NCI-H1436 (cell line): ENCODE measurements at places on chromosomes 4 and X.

- DNase-seq = no peak
Observed at GRCh38 chr4:93749292-93749761, 79.2 kb upstream of the ATOH1 start.

GRCh38 chrX:19602866-19603622, 87.7 kb upstream of the MAP3K15 start:
- no peak for DNase-seq

DNA sequence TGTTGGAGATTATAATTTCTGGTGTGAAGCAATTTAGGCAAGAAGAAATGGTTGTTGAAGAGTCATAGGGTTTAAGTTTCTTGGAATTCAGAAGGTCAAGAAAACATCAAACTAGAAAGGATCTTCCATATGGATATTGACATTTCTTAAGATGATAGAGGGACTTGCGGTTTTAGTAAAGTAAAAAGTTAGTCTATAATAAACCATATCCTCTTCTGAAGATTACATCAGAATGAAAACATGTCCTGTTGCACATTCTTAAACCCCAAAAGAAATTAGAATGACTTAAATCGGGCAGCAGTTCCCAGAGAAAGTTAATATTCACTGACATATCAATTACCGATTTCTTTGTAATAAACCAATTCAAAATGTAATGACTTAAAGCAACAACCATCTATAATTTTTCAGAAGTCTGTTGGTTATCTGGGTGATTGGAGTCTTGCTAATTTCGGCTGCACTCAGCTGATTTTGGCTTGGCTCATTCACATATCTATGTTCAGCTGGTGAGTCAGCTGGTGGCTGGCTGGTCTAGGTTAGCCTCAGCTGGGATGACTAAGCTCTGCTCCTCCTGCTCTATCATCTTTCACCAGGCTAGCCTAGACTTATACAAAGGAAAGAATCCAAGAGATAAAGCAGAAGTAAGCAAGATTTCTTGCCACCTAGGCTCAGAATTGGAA, 24.4 kb upstream of the DYNLT3 start:
- no peak for DNase-seq

GRCh38 chr4:172983014-172983413, 185.6 kb upstream of the GALNT7 start:
- DNase-seq = no peak

GRCh38 chr4:147638942-147639341, 21.7 kb downstream of the TMEM184C start:
- DNase-seq = no peak

GRCh38 chr4:91114386-91114785, 987.2 kb downstream of the CCSER1 start:
- no peak for DNase-seq

DNA sequence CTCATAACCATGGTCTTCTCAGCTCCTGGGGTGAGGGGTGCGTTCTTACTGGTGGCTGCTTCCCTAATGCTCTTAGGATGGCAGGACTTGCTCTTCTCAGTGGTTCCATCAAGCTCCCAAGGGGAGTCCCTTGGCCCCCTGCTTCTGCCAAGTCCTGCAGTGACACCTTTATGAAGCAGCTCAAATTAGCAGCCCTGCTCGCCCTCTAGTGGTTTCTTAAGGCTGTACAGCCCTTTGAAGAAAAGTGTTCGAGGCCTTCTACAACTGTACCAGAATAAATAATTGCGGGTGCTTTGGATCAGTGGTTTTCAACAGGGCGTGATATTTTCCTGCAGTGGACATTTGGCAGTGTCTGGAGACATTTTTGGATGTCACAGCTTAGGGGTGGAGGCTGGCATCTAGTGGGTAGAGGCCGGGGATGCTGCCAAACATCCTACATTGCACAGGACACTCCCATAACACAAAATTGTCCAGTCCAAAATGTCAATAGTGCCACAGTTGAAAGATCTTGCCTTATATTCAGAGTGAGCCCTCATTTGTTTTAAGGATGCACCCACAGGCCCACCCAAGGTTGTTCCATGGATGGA, 204.7 kb upstream of the S100G start:
- DNase-seq = no peak

DNA sequence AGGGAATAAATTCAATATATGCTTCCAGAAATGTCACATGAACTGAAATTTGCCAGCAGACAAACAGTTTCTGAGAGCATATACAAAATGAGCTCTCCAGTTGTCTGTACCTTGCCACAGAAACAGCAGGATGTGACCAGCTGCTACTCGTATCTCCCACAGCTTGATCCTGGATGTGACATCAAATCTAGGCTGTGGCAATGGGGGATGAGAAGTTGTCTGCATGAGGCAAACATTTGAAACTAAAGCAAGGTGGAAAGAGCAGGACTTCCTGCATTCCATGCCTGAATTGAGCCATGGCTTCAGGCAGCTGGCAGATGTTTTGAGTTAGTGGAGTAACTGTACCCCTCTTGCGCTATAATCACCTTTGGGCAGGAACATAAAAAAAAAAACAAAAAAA, 1724.0 kb downstream of the RPA4 start:
- no peak for DNase-seq

GRCh38 chrX:121014826-121015225, 29.3 kb upstream of the CT47A1 start:
- DNase-seq = no peak

GRCh38 chrX:131572372-131573014, 28.6 kb downstream of the OR13H1 start:
- DNase-seq = no peak

DNA sequence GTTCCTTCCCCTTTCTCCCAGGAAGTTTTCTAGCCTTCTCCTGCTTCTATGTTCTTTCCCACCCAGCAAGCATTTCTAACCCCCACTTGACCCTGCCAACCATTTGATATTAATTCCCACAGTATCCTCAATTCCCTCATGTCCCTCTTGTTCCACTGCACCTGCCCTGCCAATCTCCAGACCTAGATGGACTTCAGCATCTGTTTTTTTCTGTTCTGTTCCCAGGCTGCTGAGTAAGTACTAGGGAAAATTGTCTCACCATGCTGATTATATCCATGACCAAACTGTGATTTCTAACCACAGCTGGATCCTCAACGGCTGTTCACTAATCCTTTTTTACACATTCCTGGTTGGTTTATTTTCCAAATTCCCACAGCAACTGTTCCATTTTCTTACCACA, 37.7 kb downstream of the CLCN5 start:
- DNase-seq = no peak

DNA sequence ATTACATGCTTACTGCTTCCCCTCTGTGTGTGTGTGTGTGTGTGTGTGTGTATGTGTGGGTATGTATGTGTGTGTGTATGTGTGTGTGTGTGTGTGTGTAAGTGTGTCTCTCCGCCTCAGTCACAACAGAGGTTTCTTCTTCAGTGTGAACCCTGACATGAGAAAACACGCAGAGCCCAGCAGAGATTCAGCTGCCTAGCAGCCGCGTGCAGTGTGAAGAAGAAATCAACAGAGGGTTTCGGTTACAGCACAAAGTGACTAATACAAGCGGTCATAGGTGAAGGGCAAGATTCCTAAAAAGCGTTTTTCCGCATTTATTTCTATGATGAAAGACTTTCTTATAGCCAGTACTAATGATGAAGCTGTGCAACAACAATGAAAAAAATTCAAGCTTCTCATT, 55.3 kb upstream of the ZFP42 start:
- DNase-seq = no peak

DNA sequence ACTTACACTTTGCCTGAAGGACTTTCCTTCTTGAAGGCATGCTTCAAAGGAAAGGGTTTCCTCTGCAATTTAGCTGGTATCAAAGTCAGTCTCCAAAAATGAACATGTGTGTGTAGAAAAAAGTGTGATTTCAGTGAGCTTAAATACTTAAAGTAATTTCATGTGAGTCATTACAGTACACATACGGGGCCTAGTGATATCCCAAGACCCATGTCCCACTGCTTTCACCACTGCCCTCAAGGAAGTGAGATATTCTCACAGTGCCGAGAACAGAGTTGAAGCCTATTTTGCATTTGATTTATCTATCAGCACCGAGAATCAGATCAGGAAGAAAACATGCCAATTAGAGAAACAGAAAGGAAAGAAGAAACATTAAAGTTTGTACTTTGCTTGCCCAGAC, 61.0 kb downstream of the CHST7 start:
- DNase-seq = no peak

GRCh38 chr4:64271601-64272081, 137.6 kb downstream of the TECRL start:
- no peak for DNase-seq

DNA sequence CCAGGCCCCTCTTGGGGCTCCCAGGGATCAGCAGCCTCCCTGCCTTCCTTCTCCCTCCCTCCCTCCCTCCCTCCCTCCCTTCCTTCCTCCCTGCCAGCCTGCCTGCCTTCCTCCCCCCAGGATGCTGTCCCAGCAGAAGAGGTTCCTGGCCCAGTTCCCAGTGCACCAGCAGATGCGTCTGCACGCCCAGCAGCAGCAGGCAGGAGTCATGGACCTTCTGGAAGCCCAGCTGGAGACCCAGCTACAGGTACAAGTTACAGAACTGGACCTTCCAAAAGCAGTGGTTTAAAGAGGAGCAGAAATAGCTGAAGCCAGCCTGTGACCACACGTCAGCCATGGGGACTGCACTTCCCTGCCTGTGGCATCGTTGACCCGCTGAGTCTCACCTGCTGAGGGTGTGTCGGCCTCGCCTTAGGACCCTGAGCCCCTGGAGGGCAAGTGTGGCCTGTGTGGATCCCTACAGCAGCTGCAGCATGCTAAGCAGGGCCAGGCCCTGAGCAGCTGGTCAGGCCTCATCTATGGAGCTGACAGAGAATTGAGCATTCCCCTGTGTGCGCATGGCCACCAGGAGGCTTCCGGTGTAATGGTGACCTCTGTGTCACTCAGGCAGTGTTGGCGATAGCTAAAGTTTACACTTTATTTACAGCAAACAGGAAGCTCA, 84.7 kb downstream of the CRMP1 start:
- no peak for DNase-seq

GRCh38 chr4:16812041-16812440, 86.4 kb downstream of the LDB2 start:
- no peak for DNase-seq

DNA sequence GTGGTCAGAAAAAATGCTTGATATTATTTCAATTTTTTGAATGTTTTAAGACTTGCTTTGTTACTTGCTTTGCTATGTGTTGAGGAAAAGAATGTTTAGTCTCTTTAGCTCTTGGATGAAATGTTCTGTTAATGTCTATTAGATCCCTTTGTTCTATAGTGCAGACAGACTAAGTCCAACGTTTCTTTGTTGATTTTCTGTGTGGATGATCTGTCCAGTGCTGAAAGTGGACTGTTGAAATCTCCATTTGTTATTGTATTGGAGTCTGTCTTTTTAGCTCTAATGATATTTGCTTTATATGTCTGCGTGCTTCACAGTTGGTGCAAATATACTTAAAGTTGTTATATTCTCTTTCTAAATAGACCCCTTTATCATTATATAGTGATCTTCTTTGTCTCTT, 220.6 kb downstream of the GUCY2F start:
- no peak for DNase-seq

DNA sequence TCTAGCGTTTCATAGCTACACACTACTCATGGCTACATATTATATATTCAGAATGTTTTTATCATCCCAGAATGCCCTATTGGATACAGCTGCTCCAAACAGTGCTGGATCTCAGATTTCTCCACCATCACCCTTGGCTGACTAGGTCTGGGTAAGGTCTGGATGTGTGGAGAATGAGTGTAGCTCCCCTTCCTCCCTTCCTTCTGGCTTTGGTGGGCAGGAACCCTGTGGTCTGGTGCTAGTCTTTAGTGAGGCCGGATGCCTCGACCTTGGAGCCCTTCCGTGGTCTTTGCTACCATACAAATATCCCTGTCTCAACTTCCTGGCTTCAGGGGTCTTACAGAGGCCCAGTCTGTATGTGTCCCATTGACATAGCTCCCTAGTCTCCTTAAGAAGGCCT, 52.1 kb upstream of the KDR start:
- DNase-seq = no peak

- peak; percentile 15 for DNase-seq
Observed at GRCh38 chrX:139844163-139844562, 88.7 kb downstream of the ATP11C start.

- DNase-seq = no peak
Observed at GRCh38 chr4:127165971-127166370, 466.8 kb upstream of the INTU start.

GRCh38 chrX:48968377-48968776, 3.3 kb downstream of the KCND1 start:
- no peak for DNase-seq

- DNase-seq = no peak
Observed at GRCh38 chr4:169417629-169418282, 147.0 kb upstream of the SH3RF1 start.

- DNase-seq = no peak
Observed at GRCh38 chr4:55666535-55666934, 30.4 kb upstream of the NMU start.

- no peak for DNase-seq
Observed at GRCh38 chr4:33437406-33437805, 2717.2 kb downstream of the PCDH7 start.

GRCh38 chr4:98662055-98662453, 3.6 kb upstream of the TSPAN5 start:
- no peak for DNase-seq

- DNase-seq = no peak
Observed at GRCh38 chrX:17594693-17595092, 142.6 kb upstream of the SCML1 start.

DNA sequence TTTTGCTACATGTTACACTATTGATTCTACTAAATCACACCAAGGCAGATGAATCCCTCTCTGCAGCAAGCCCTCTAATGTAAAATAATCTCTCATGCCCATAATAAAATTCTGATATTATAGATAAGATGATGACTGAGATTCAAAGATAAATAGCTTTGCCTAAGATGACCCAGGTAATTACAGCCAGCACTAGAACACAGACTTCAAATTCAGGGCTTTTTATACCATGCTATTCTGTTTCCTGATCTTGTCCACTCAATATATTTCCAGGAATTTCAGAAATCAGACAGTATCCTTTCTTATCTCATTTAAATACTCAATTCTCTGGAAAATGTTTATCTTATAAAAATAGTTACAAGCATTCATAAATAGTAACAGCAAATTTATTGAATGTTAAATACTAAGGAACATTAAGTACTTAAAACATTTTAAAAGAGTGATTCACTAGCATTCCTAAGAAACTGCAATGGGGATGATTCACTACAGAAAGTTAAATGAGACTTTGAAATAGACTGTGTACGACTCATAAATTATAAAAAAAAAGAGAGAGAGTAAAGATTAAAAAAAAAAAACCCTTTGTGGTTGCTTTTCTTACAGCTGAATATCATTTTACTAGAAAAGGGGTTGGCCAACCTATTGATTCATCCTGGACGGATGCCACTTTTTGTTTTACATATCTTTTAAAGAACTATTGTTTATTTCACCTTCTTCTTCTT, 45.8 kb upstream of the IL21 start:
- DNase-seq = no peak

- DNase-seq = no peak
Observed at GRCh38 chr4:100075056-100075455, 115.2 kb downstream of the DDIT4L start.

- no peak for DNase-seq
Observed at GRCh38 chrX:16138108-16138427, 14.7 kb downstream of the GRPR start.

DNA sequence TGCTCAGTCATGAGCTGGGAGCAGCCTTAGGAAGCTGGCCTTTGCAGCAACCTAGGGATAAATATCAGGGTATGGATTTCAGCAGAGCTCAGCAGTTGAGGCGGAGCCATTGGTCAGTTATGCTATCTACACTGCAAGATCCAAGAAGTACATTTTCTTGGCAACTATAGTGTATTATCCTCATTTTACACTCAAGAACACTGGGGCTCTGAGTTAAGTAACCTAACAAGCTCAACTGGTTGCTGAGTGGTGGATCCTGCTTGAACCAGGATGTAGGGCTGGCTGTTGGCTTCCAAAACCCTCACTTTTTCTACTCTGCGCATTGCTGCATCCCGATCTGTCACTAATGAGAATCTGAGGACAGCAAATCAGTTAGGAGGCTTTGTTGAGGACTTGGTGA, 1.5 kb upstream of the SCARB2 start:
- no peak for DNase-seq
